Endothelial cell (in vitro differentiated cells): ENCODE measurements at places on chromosomes 11 and 22. TPM values are rescaled to one million over a fixed set of nuclear protein-coding genes. Genes with fewer than 3 reads are reported as not detected.

Gene KIRREL3
- total RNA-seq: 0.38 TPM

Gene HTR3A
- total RNA-seq: not detected

Gene CST6
- total RNA-seq: not detected

Gene SPI1
- total RNA-seq: not detected

Gene CD44
- 155 TPM for total RNA-seq

- H3K27me3 ChIP-seq: peaks cover 26% of the 10 kb centered on the region
- H3K4me3 ChIP-seq: no peak overlapping the region
- no peak for DNase-seq
- H3K4me1 ChIP-seq: peaks cover 28% of the 10 kb centered on the region
Observed at GRCh38 chr11:72617080-72617762, 57.0 kb downstream of the PDE2A start.

GRCh38 chr11:131644204-131644795, 273.9 kb downstream of the NTM start:
- no peak overlapping the region for H3K4me3 ChIP-seq
- no peak for DNase-seq
- H3K4me1 ChIP-seq: peaks cover 24% of the 10 kb centered on the region
- H3K27ac ChIP-seq: no peak overlapping the region

- H3K27ac ChIP-seq: no peak overlapping the region
- DNase-seq: no peak
- no peaks in the 10 kb centered on the region for H3K27me3 ChIP-seq
- peaks cover 9% of the 10 kb centered on the region for H3K36me3 ChIP-seq
- H3K4me3 ChIP-seq: no peak overlapping the region
Observed at GRCh38 chr22:42830161-42830560, 26.9 kb downstream of the ARFGAP3 start.

GRCh38 chr11:67634366-67635230, 4.9 kb upstream of the NUDT8 start:
- DNase-seq: no peak
- H3K4me3 ChIP-seq: no peak overlapping the region
- H3K27me3 ChIP-seq: peaks cover 12% of the 10 kb centered on the region
- H3K36me3 ChIP-seq: no peaks in the 10 kb centered on the region

DNA sequence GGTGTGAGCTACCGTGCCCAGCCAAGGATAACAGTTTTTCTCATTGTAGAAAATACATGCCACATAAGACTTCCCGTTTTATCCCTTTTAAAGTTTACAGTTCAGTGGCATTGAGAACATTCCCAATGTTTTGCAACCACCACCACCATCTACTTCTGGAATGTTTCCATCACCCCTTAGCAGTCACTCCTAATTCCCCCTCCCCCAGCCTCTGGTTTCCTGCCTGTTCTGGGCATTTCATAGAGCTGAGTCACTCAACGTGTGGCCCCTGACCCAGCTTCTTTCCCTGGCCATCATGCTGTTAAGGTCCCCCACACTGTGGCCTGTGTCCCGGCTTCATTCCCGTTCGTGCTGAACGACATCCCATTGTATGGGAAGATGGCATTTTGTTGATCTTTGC, 30.7 kb downstream of the FGF4 start:
- no peak overlapping the region for H3K4me3 ChIP-seq
- peaks cover 7% of the 10 kb centered on the region for H3K27me3 ChIP-seq
- peak overlapping the region; percentile 49 for H3K27ac ChIP-seq
- peaks cover 5% of the 10 kb centered on the region for H3K4me1 ChIP-seq

DNA sequence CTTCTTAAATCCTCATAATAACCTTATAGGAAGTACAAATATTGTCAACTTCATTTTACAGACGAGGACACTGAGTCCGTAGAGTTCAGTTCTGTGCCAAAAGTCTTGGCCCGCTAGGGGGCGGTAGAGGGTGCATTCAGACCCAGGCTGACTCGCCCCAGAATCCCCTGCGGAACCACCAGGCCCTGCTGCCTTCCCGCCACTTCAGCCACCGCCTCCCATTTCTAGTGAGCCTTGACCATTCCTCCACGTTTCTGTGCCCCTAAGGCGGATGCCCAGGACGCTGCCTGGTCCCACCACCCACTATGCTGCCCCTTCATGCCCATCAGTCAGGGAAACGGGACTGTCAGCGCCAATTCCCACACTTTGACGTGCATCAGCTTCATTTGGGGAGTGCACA, 19.1 kb downstream of the SYT13 start:
- peaks cover 5% of the 10 kb centered on the region for H3K4me1 ChIP-seq
- no peaks in the 10 kb centered on the region for H3K36me3 ChIP-seq
- H3K27me3 ChIP-seq: peaks cover 2% of the 10 kb centered on the region
- H3K4me3 ChIP-seq: no peak overlapping the region

- no peak for DNase-seq
- H3K36me3 ChIP-seq: no peaks in the 10 kb centered on the region
- H3K27me3 ChIP-seq: peaks cover 10% of the 10 kb centered on the region
Observed at GRCh38 chr11:3199537-3200295, 18.9 kb downstream of the MRGPRG start.
